ENCODE measurements at places on chromosomes 4 and X.
A peak's percentile ranks its signal among the peaks of the same experiment; 100 is the strongest.

GRCh38 chr4:39631700-39632079 lies 7.0 kb downstream of the SMIM14 start:
- no peak for DNase-seq

DNA sequence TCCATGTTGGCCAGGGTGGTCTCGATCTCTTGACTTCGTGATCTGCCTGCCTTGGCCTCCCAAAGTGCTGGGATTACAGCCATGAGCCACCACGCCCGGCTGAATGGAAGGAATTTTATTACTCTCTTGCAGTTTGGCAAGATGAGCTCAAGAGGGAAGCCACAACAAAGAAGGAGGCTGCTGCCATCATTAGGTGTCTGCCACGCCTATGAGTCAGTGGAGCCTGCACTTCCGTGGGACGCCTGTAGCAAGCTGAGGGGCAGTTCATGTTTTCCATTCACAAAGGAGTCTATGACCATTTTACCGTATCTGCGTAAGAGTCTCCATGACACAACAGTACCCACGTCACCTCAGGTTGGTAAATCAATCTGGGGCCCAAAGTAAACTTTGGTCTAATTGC lies 51.2 kb upstream of the CHRNA9 start:
- peak; percentile 48 for DNase-seq

DNA sequence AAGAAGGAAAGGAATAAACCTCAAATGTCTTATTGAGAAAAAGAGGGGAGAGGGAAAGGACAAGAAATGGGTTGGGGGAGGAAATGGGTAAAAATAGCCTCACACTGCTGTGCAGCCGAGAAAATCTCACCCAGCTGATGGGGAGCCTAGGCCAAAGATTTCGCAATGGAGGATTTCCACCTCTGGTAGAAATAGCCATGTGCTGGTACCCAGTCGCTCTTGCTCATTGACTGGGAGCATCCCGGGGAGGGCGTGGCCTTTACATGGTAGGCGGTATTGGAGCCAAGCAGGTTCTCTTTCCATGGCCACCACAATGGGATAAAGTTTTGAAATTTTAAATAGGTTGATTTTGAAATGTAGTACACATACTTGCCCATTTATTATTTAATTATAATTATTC lies 255.1 kb upstream of the LDB2 start:
- DNase-seq, result peak; percentile 26

DNA sequence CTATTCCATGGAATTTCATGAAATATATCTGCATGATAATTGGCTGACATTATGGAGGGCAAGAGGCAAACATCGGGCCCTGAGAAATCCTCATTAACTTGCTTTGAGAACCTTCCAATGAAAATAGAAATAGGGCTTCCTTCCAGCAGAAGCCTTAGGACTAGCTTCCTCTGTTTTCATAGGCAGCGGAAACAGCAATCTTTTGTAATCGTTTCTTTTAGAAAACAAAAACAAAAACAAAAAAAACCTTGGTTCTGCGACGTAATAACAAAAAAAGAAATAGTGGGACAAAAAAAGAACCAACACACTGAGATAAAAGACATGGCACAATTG lies 62.9 kb downstream of the GEMIN8 start:
- no peak for DNase-seq

- DNase-seq, result no peak
Observed at GRCh38 chrX:28590396-28590795, 3.1 kb downstream of the IL1RAPL1 start.

- no peak for DNase-seq
Observed at GRCh38 chrX:124208660-124209059, 123.8 kb upstream of the TEX13D start.

DNA sequence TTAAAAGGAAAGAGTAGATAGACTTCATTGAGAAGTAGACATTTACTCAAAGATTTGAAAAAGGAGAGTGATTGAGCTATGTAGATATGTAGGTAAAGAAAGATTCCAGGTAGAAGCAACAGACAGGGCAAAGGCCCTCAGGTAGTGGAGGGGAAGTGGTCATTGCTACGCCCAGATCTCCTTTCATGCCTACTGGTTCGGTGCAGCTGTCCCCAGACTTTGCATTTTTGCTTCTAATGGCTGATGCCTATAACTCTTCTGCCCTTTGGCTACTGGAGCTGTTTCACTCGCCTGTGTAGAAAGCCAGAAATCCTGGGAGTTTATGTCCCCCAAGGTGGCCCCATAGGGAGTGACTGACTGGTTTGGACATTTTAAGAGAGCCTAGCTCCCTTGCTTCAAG lies 16.9 kb upstream of the ARMCX2 start:
- no peak for DNase-seq

DNA sequence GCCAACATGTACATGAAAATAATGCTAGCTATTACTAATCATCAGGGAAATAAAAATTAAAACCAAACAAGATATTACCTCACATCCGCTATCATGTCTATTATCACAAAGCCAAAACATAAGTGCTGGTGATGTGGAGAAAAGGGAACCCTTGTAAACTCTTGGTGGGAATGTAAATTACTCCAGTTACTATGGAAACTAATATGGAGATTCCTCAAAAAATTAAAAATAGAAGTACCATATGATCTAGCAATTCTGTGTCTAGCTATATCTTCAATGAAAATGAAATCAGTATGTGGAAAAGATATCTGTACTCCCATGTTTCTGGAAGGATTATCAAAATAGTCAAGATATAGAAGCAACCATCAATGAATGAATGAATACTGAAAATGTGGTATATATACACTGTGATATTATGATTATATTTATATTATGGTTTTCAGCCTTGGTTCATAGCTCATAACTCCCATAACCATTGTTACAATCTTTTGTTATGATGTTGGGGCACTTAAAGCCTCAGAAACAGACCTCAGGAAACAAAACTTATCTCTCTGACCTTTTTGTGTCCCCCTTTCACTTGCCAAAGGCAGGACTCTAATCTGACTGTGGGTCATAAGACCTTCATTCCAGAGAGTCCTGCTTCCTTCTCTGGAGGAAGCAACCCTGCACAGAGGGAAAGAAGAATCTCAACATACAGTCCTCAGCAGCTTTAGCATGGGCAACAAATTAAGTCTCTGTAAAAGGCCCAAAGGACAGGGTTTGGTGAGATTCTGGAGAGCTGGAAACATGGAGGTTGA lies 933.2 kb downstream of the ADGRL3 start:
- no peak for DNase-seq

GRCh38 chrX:97860226-97860625 lies 976.5 kb downstream of the RPA4 start:
- DNase-seq, result no peak
